Stimulated activated CD4-positive, alpha-beta T cell treated with anti-CD3 and anti-CD28 coated beads, TNF-alpha, amount 100 ng/mL, for 1 hour (primary cell): ENCODE measurements at places on chromosomes 1 and 21.

DNA sequence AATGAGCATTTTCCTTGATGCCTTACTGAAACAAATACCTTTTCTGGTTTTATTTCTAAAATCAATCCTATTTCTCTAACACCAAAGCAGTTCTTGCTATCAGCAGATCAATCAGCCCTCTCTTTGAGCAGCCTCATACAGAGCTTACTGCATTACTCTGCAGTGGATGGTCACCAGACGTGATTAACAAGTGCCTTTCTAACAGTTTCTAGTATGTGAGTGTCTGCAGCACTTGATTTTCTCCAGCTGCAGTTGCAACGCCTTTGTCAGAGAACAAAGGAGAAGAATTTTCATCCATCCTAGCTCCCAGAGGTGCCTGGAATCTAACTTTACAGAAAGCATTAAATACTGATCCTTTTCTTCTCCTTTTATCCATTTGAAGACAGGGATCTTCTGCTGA lies 177.3 kb upstream of the SGIP1 start:
- no peak for DNase-seq

GRCh38 chr1:81706650-81707435 lies 93.9 kb upstream of the ADGRL2 start:
- no peak for DNase-seq

GRCh38 chr1:35808450-35809113 lies 766 bp downstream of the AGO4 start:
- no peak for DNase-seq

DNA sequence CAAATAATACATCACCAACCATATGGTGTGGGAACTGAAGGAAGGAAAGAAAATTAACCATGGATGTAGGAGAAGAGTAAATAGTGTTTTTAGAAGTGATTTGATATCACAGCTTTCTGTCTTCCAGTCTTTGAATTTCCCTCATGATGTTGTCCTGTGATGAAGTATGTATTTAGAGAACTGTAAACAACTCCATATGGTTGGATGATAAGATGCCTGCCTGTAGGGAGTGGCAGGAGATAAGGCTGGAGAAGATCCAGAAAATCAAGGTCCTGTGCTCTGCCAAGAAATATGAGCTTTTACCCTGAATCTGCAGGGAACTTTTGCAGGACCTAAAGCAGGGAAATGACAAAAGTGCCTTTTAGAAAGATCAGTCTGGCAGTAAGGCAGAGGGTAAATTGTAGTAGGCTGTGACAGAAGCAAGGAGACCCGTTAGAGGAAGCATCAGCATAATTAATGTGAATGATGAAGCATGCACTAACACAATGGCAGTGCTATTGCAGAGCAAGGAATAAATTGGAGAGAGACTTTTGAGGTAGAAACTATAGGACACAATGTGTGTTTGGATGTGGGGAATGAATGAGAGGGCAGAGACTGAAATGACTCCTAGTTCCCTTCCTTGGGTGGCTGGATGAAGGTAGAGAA lies 21.9 kb downstream of the CEPT1 start:
- DNase-seq = no peak

DNA sequence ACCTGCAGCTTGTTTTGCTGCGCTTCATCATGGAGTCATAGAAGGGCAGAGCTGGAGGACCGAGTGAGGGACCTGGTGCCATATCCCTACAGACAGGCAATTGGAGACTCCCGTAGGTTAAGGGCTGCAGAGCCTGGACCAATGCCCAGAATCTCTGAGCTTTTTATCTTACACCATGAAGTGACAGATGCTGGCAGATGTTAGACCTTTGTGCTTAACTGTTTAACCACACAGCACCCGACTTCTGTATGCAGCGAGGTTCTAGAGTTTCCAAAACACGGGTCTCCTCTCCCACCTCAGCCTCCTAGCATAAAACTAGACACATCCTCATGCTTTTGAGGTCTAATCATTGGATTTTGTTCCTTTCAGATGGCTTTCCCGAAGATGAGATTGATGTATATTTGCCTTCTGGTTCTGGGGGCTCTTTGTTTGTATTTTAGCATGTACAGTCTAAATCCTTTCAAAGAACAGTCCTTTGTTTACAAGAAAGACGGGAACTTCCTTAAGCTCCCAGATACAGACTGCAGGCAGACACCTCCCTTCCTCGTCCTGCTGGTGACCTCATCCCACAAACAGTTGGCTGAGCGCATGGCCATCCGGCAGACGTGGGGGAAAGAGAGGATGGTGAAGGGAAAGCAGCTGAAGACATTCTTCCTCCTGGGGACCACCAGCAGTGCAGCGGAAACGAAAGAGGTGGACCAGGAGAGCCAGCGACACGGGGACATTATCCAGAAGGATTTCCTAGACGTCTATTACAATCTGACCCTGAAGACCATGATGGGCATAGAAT lies 47.6 kb downstream of the B3GALT5 start:
- DNase-seq = no peak

GRCh38 chr1:212261361-212261929 lies 23.8 kb upstream of the PPP2R5A start:
- no peak for DNase-seq

GRCh38 chr1:47219590-47220220 lies 12.3 kb downstream of the TAL1 start:
- no peak for DNase-seq

GRCh38 chr21:33980276-33980916 lies 64.8 kb upstream of the ATP5PO start:
- no peak for DNase-seq

GRCh38 chr1:69791311-69791710 lies 223.6 kb downstream of the LRRC7 start:
- DNase-seq = no peak

DNA sequence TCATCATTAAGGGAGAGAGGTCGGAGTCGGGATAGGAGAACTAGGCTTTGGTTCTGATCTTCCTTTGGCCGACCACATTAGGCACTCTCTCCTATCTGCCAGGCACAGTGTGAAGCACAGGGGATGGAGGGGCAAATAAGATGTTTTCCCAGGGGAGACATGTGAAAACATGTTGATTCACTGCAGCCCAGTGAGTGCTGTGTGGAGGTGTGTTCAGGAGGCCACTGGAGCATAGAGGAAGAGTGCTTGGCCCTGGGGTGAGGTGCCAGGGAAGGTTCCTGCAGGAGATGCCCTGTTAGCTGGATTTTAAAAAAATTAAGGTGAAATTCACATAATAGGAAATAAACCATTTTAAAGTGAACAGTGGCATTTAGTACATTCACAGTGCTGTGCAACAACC lies 3.7 kb downstream of the VANGL2 start:
- DNase-seq = no peak

DNA sequence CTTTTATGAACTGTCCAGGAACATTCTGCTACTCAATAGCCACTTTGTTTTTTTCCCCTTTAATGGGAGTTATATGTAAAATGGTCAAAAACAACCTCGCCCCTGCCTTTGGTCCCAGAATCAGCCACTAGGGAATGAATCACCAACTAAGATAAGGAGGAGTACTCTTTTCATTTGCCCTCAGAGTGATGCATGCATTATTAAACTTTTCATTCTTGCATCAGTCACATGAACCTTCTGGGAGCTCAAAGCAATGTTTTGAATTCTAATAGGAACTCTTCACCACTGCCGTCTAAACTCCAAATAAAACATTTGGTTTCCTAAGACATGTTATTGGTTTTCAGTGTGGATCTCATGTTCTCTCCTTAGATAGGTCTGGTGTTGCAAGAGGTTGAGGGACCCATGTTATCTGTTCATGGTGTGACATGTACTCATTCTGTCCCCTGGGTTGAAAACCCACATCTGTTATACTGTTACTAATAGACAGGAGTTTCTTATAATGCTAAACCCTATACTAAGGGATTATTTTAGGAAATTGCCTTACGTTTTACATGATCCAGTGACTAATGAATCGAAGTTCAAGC lies 17.8 kb upstream of the HSD17B7 start:
- DNase-seq = no peak

GRCh38 chr1:204826970-204827369 lies 43.7 kb upstream of the NFASC start:
- DNase-seq = no peak

- no peak for DNase-seq
Observed at GRCh38 chr1:55980582-55980981, 598.8 kb downstream of the PLPP3 start.

DNA sequence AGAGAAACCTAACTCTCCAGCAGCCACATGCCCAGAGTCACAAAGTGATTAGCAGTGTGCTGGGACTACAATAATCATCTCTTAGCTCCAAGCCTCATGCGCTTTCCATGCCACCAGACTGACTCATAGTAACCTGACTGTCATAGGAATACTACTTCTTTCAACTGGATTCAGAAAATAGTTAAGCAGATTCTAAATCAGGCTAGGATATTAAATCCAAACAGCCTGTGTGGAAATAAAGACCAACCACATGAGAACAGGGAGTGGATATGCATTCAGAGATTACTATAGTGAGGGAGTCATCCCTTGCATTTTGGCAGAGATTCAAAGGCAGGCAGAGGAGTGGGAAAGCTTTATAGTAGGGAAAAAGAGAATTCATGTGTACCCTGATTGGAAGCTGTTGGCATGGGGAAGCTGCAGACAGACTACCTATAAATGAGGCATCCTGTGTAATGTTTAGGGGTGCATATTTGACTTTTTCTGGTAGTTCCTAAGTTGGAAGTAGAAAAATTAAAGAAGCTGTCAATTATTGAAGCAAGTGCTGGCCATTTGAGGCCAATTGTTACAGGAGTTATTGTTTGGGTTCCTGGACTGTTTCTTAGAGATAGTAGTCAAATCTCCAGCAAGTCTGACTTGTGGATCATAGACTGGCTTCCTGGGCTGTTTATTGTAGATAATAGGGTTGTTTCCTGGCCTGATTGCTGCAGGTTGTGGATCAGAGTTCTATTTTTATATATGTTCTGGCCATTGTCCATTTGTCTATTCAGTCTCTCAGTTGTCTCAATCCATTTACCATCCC lies 31.7 kb upstream of the DNAH14 start:
- DNase-seq = no peak

- DNase-seq = peak; percentile 68
Observed at GRCh38 chr1:23619299-23620188, 60.2 kb upstream of the ID3 start.

GRCh38 chr1:235009561-235010306 lies 118.9 kb downstream of the TOMM20 start:
- no peak for DNase-seq

- DNase-seq = no peak
Observed at GRCh38 chr1:14439015-14439414, 159.5 kb upstream of the KAZN start.
